Left renal pelvis (tissue), 4 donors: ENCODE measurements at places on chromosomes 1 and 21.

DNA sequence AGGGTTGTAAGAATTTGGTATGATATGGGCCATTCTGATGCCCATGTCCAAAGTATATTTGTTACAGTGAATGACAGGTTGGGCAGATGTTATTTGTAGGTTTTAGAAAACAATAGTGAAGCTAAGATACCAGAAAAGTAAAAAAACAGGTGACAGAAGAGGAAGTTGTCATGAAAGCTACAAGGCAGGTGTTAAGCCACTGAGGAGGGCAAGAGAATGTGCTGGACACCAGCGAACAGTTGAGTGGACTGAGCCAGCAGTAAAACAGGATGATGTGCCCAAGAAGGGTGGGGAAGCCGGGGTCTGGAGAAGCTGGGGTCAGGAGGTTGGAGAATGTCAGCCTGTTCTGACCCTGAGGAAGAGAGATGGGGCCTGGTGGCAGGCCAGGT, 83.3 kb downstream of the DTL start:
- no peak for DNase-seq

- no peak for DNase-seq
Observed at GRCh38 chr1:179061360-179062282, 20.2 kb upstream of the TOR3A start.

- no peak for DNase-seq
Observed at GRCh38 chr1:100516857-100517256, 21.1 kb upstream of the GPR88 start.

- DNase-seq, result no peak
Observed at GRCh38 chr1:226400519-226401354, 7.2 kb downstream of the PARP1 start.

DNA sequence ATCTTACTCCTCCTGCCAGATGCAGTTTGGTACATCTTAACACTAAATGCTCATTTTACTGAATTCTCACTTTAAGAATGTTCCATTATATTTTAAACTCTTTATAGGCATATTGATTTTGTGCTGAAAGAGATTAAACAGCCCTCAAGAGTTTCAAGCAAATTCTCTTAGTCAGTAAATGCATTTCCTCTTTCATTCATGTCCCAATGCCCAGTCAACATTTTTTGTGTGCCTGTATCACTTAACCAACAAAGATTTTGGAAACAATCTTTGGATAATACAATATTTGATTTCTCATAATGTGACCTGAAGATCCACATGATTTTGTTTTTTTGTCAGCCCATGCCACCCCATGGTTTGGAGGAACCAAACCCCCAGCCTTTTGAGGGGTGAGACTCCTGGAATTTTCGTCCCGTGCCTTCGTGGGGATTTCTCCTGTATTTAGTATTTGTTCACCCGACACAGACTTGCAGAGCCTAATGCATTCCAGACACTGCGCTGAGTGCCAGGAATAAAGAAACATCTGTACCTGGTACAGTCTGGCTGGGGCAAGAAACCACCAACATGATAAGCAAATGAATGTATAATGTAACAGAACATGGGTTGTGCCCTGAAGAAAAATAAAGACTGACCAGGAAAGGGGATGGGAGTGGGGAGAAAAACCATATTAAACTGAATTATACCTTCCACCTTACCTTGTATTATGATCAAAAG, 47.1 kb upstream of the ETS2 start:
- no peak for DNase-seq

- DNase-seq, result no peak
Observed at GRCh38 chr1:21068937-21069336, 107.8 kb downstream of the EIF4G3 start.

GRCh38 chr1:169193191-169193850, 86.8 kb downstream of the ATP1B1 start:
- DNase-seq, result no peak

GRCh38 chr1:29029667-29030066, 94.0 kb downstream of the TMEM200B start:
- DNase-seq, result no peak

DNA sequence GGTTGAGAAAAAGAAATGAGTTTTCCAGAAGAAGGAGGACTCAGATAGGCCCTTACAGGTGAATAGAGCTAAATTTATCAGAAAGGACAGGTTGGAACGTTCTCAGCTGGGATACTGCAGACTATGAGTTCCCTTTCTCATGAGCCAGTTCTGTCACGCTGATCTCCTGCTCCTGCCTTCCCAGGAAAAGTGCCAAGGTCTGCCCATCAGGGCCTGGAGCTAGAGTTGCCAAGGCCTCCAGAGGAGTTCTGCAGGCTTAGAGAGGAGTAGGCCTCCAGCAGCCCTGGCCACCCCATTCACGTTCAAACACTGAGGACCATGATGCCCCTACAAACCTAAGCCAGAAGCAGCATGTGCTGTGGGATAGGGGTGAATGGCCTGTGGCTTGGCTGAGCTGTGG, 126.8 kb upstream of the TNR start:
- DNase-seq, result no peak

DNA sequence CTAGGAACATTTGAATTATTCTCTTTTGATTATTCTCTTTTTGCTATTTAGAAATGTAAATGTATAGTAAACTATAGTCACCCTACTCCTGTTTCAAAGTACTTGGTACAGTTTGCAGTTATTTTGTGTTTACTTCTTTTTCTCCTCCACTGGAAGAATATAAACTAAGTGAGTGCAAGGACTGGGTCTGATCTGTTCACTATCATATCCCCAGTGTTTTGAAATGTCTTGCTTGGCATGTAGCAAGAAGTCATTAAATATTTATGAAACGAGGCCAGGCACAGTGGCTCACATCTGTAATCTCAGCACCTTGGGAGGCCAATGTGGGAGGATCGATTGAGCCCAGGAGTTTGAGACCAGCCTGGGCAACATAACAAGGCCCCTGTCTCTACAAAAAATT, 35.8 kb upstream of the PODN start:
- no peak for DNase-seq

DNA sequence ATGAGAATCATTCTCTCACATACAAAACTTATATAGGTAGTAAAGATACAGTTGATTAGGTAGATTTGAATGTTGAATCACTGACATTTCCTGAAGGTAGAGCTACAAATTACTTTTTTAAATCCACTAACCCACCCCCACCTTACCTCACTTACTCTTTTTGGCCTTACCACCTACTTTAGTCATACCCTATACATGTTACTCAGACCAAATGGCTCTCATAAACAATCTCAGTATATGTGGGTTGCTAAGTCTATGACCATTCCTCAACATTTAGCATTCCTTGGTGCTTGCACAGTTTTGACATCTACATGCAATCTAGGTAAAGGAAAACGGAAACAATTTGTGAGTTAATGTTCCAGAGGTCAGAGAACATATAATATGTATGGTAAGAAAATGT, 26.3 kb downstream of the SYDE2 start:
- no peak for DNase-seq

DNA sequence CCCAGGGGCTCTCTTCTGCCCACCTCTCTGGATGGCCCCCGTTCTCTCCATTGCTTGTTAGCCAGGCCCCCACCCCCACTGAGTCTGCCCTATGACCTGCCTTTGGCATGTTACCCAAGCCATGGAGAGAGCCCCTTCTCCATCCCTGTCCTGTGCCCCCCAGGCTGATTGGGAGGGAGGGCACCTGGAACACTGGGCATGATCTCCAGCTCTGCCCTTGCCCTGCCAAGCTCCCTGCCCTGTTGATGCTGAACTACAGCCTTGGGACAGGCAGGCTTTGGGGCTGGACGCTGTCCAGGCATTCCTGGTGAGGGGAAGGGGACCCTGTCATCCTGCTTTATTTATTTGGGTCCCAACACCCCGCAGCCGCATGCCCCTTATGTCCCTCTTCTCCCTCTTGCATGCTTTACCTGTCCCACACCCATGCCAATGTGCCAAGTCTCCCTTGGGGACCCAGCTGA, 10.7 kb downstream of the TRIM46 start:
- DNase-seq, result no peak

GRCh38 chr1:77545970-77546369, 136.5 kb downstream of the ZZZ3 start:
- no peak for DNase-seq

DNA sequence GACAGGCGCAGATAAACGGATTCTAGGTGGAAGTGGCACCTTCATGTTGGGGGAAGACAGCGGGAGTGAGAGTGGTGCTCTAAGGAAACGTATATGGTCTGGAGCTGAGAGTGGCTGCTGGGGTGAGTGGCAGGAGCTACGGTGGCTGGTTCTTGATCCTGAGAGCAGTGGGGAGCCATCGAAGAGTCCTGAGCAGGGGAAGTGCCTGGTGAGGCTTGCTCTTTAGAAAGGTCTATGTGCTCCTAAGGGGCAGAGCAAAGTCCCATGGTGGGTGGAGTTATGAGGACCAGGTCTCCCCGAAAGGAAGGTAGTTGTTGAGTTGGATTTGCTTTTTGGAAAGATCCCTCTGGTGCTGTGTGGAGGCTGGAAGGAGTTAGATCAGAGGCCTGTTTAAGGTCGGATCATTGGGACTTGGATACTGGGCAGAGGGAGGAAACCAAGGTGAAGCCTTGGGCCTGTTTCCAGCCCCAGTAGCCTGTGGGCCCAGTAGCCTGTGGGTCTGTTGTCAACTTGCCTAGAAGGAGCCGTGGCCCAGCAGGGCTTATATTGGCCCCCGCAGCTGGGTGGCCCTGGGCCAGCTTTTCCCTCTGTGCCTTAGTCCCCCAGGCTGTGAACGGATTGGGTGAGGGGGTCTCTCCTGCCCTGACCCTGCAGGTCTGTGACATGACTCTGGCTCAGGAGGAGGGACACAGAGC, 33.0 kb downstream of the ACOT11 start:
- DNase-seq, result no peak

DNA sequence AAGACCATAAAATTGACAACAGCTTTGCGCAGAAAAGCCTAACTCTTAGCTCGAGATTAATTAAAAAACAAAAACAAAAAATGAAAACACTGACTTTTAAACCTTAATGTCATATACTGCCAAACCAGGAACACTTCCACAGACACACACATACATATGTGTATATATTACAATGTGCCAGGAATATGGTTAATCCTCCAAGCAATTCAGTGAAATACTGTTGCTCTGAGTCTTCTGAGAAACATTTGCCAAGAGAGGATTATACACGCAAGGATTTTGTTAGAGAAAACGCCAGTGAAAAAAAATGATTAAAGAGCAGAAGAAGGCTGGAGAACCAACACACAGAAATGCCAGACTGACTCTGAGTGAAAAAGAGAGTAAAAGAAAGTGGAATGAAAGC, 116.7 kb upstream of the CHRM3 start:
- DNase-seq, result no peak

DNA sequence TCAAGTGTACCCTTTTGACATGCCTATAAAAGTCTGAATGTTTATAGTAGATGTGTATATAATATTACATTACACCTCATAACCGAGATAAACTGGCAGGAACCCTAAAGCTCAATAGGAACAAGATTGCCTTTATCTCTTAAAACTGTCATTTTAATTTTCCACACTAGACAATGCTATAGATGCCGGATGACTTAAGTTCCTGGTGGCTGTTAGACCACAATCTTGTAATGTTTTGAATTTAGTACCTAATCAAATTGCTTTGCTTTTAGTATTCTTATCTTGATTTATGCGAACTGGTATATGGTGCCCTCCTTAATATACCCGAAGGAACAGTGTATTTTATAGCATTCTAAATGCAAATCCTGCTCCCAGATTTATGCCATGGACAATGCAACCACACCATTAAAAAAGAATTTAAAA, 1397.0 kb upstream of the ADGRL4 start:
- no peak for DNase-seq

DNA sequence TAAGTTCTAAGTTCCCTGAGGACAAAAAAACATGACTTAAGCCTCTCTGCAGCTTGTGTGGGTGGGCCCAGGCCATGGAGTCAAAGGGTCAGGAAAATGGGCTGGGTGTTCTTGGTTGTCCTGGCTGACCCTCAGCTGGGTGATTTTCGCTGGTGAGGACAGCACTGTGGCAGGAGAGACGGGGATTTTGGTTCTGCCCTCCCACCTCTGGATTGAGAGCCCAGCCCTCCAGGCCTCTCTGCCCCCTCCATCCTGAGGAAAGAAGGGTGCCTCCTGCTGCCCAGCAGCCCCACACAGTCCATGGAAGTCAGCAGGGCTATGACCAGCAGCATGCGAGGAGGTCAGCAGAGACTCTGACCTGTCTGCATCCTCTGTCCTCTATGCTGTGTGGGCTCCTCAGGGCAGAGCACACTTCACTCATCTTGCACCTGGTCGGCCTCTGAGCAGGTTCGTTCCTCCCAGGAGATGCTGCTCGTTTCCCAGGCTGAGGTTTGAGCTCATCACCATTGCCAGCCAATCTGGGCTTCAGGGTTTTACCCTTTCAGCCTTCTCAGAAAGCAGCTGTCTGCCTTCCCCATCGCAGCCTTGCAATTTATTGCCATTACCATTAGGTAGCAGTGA, 26.5 kb downstream of the PHGDH start:
- DNase-seq, result no peak

DNA sequence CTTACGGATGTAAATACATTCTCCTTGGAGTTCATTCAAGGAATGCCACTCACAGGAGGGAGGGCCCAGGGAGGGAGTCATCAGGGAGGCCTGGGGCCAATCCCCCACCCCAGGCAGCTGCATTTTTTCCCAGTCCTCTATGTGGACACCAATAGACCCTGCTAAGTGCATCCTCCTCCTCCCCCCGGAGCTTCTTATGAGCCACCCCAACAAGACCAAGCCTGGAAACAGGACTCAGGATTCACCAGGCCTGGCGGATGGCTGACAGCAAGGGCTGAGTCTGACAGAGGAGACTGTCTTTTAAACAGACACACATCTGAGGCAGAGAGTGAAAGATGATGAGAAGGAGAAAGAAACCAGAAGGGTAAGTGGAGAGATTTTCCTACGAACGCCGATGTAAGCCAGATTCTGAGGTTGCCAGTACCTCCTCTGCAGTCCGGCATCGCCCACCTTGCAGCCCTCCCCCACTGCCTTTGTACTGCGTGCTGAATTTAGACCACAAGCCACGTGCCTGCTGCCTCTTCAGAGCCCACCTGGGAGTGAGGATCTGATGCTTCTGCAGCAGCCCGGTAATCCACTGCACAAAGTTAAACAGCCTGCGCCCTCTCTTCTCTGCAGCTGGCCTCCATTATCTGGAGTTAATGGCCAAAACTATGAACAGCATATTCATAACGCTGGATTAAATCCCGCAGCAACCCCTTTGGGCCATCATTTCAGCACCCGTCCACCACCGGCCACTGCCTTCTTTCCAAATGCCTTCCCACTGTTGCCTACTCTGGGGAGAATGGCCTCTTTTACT, 17.6 kb upstream of the SFPQ start:
- no peak for DNase-seq

GRCh38 chr1:186849271-186849671, 20.5 kb downstream of the PLA2G4A start:
- DNase-seq, result no peak

GRCh38 chr1:193766329-193766728, 579.9 kb upstream of the B3GALT2 start:
- DNase-seq, result no peak

- no peak for DNase-seq
Observed at GRCh38 chr1:111720274-111720976, 18.8 kb downstream of the INKA2 start.

DNA sequence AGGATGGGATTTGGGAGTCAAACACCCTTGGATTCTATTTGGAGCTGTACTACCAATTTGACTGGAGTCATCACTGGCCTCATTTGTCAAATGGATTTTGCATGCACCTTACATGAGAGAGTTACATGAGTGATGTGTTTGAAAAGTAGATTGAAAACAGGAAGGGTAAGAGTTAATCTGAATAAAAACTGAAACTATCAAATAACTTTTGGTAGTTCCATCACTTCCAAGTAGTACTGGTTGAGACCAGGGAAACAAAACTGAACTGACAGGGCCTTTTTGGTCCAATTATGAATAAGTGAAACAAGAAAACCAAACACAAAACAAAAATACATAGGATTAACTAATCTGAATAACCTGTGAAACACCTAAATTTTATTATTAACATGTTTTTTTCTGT, 30.2 kb downstream of the NUCKS1 start:
- no peak for DNase-seq
